NCI-H2029 treated with DMSO at 0.1 percent for 48 hours (cell line): ENCODE measurements at places on chromosomes 4 and X.

DNA sequence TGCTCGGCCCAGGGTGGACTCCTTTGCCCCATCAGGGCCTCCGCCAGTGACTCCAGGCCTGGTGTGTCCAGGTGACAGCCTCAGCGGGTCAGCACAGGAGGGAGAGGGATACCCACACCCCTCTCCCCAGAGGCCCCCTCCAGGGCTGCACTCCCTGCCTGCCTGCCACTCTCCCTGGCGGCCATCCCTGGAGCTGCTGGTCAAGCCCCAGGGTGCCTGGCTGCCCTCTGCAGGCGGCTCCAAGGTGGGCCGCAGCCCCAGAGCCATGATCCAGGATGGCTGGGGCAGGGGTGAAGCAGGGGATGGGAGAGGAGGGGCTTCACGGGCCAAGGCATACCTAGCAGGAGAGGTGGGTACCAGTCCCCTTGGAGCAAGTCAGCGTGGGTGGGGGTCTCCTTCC is 3.8 kb downstream of the FGFRL1 start:
- no peak for DNase-seq

DNA sequence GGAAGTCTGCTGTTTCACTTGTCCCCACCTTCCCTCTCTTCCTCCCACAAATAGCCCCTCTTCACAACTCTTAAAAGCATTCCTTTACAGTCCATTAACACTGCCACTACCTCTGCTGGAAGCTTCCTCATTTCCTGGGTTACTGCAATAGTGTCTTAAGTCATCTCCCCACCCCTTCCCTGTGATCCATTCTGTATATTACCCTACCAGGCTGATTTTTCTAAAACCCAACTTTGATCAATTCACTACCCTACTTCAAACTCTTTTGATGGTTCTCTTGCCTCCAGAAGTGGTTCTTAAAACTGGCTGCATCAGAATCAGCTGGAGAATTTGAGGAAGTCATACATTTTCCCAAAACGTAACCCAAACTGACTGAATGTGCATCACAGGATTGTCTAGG is 8.8 kb upstream of the XIAP start:
- no peak for DNase-seq

- DNase-seq: no peak
These were observed 30.9 kb upstream of the PPA2 start for GRCh38 chr4:105504744-105505143.

DNA sequence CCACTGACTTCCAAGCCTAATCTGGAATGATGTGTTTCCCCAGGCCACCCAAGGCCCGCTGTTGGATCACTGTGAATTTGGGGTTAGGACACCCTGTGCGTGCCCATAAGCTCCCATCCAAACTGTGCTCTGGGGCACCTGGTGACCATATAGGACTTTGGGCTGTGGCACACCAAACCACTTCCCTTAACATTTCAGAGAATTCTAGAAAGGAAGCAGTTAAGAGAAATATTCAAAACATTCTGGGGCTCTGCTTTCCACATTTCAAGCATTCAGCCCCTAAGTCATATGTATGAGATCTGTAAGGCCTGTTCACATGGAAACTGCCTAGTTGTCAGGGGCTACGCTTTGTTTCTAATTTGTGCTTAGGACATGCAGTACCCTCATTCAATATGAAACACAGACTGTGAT is 14.4 kb downstream of the VGLL1 start:
- no peak for DNase-seq

GRCh38 chrX:103733017-103733416 is 22.3 kb downstream of the TMEM31 start:
- DNase-seq: no peak

GRCh38 chrX:13759152-13759718 is 24.7 kb downstream of the OFD1 start:
- no peak for DNase-seq

- DNase-seq: no peak
These were observed 81.0 kb downstream of the ADGRA3 start for GRCh38 chr4:22434895-22435294.

DNA sequence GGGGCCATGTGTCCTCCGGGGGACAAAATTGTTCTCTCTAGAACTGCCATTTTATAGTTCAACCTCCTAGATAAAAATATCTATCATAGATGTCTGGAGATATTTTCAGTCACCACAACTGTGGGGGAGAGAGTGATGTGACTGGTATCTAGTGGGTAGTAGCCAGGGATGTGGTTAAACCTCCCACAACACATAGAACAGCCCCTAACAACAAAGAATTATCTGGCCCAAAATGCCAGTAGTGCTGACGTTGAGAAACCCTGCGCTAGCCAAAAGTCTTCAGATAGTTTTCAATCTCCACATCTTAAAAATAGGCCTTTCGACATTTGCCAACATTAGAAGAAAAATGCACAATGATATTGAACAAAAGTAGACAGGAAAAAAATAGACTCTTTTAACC is 19.0 kb upstream of the SUPT20HL2 start:
- DNase-seq: no peak

- DNase-seq: no peak
These were observed 34.4 kb downstream of the FRAS1 start for GRCh38 chr4:78091534-78091933.

DNA sequence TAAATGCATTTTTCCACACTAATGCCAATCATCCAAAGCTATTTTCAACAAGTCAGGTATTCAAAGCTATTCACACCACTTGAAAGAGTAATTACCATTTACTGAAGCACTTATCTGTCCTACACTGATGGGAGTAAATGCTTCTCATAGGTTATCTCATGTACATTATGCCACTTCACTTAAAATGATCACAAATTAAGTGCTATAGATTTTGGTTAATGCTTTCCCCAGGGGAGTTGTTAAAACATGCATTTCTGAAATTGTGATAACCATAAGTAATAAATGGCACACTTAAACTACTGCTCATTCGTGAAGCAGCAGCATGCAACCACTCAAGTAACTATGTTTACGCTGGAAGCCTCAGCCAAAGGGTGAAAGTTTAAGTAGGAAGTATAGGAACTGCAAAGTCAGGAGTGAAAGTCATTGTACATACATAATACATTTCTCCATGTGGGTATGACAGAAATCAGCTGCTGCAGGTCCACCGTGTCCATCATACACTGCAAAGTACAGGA is 6.6 kb downstream of the PPM1K start:
- DNase-seq: no peak
